ENCODE measurements at places on chromosomes 5 and 9.

DNA sequence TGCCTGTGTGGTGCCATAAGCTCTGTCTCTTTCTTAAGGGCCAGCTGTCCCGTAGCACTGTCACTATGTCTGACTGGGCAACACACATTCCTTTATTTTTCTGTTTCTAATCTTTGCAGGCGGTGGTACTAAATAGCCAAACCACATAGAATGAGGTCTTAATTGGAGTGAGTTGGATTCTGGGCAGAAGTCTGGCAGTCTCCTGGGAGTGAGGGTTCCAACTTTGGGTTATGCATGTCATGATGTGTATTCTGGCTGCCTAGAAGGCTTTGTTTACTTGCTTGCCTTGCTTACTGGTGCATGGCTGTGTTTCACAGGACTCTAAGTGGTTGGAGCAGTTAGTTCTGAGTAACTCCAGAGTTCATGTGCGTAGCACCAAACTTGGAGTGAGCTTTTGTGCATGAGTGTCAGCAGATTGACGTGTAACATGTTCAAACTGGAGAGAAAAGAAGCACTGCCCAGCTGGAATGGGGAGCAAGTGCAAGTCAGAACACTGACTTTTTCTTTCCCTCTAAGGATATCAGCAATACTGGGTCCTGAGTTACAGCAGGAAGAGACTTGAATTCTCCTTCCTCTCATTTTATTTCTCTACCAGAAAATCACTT is 185.8 kb downstream of the PCSK1 start:
- DNase-seq = no peak

DNA sequence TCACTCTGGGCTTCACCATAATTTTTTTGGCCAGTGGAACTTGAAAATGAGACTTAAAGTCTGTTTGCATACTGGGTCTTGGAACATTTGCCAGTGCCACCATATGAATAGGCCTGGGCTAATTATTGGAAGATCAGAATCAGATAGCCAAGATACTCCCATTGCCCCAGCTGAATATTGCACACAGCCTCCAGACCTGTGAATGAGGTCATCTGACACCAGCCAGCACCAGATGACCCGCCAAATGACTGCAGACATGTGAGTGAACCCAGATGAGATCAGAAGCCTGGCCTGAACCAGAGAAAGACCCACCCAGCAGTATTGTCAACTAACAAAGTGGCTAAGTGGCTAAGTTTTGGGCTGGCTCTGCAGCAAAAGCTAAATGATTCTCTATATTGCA is 220.5 kb upstream of the MPDZ start:
- peak; percentile 33 for DNase-seq

DNA sequence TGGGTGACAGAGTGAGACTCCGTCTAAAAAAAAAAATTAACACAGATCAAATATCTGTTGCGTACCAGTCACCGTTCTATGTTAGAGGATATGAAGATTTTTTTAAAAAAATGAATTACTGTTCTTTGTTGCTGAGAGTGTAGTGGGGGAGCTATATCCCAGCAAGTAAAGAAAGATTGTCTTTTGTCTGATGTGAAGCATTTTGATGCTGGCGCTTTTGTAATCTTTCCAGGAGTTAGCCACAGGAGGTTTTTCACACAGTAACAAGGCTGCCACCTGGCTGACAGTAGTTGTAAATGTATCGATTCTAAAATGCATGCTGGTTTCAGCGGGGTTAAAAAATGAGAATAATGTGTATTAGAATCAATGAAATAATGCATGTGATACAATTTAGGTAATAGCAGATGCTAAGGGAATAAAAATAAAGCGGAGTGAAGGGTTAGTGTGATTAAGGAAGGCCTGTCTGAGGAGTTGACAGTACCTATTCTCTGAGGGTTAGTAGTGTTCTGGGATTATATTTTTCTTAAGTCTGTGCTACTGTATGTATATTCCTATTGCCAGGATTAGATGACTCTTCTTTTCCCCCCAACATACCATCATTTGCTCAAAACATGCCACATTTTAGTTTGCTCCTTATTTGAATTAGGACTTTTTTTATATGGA is 3.4 kb downstream of the LMNB1 start:
- DNase-seq = no peak

DNA sequence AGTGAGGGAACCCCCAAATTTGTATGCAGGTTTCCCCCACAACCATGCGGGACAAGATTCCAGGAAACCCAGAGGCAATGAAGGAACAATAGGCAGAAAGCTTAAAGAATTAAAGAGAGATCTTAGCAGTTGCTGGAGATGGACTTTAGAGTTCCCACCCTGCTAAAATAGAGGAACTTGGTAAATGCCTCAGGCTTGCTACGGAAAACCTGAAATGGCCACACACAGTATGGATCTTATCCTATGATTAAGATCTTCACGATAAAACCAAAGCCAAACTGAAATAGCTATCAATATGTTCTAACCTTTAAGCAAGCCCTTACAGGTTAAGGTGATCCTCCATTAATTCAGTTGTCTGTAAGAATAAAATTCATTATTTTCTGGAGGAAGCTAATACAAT is 148.3 kb downstream of the RANBP17 start:
- DNase-seq = no peak

GRCh38 chr5:67679184-67679841 is 482.7 kb upstream of the CD180 start:
- no peak for DNase-seq

DNA sequence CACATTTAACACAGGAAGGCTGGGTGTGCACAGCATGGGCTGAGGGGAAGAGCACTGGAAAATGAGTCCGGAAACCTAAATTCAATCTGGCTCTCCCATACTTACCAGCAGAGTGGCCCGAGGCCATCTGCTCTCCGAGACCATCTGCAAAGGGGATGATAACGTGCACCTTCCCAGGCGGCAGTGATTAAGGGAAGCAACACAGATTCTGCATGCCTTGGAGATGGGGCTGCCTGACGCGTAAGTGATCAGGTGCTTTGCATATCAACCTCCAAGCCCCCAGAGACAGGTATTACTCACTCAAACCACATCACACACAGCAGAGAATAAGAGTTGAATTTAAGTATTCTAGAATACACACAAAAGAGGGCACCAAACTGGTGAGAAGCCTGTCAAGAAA is 9.1 kb downstream of the EPB41L4B start:
- no peak for DNase-seq

GRCh38 chr5:92704590-92704989 is 876.4 kb downstream of the NR2F1-AS1 start:
- no peak for DNase-seq

- no peak for DNase-seq
Measured at GRCh38 chr5:9121597-9121996, 424.3 kb downstream of the SEMA5A start.

DNA sequence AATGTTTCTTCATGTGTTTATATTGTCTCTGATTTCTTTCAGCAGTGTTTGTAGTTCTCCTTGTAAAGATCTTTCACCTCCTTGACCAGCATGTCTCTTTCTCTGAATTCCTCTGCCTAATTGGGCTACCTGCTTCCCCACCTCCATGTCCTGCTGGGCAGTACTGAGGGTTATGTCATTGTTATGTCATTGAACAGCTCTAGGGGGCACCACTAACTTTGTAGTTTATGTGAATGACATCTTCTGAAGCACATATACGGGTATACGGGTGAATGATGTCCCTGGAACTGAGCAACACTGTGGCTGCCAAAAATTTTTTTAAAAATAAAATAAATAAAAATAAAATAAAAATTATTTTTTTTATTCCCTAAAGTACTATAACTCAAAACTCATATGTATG is 16.9 kb upstream of the SNCAIP start:
- DNase-seq = no peak

- no peak for DNase-seq
Measured at GRCh38 chr9:123091459-123091858, 58.0 kb downstream of the GPR21 start.

DNA sequence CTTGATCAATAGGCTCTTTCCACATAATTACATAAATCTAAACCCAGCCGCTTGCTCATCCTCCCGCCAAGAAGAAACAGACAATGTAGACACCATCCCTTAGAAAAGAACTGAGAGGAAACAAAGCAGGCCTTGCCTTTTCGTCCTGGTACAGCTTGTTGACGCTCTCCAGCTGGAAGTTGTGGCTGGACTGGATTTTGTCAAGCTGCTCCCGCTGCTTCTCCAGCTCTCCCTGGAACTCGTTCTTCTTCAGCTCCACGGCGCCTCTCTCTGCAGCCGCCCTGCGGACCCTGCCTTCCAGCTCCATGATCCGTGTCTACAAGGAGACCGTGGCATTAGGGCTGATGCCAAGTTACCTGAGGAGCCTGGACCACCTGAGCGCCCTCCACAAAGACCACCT is 22.1 kb downstream of the GOLM1 start:
- no peak for DNase-seq

DNA sequence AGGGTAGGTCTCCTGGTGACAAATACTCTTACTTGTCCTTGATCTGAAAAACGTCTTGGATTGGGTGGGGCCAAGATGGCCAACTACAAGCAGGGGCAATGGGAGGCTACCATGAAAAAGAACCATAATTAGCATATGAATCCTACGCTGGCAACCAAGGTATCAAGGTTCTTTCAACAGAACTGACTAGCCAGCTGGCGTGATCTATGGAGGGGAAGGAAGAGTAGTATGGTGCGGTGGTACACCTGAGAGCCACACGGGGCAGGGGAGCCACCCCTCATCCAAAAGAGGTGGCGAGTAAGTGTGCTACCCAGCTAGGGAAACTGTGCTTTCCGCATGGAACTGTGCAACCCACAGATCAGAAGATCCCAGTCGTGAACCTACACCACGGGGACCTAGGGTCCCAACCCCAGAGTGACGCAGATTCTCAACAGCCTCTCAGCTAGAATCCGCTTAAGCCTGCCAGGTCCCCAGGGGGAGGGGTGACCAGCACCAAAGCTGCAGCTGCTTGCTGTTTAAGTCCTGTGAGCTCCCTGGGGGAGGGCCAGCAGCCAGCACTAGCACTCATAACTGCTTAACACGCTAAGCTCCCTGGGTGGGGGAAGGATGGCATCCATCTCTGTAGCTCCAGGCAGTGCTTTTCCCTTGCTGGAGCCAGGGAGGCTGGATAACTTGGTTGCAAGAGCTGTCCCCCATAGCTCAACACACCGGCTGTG is 334.8 kb downstream of the FBXL17 start:
- DNase-seq = no peak
